Kidney epithelial cell (primary cell): ENCODE measurements at places on chromosomes 3 and 15. TPM values are rescaled to one million over a fixed set of nuclear protein-coding genes. Genes with fewer than 3 reads are reported as not detected.

GRCh38 chr3:149197669-149198068, 24.0 kb downstream of the CP start:
- DNase-seq, result no peak

GRCh38 chr15:75107908-75108838, 84.8 kb downstream of the PPCDC start:
- DNase-seq, result peak; percentile 88

- DNase-seq, result no peak
Measured at GRCh38 chr3:150170852-150171520, 200.3 kb upstream of the PFN2 start.

GRCh38 chr15:100856867-100857266, 22.8 kb upstream of the ALDH1A3 start:
- DNase-seq, result no peak

- peak; percentile 64 for DNase-seq
Measured at GRCh38 chr3:58271901-58272501, 34.0 kb upstream of the RPP14 start.

- DNase-seq, result no peak
Measured at GRCh38 chr3:145383416-145383815, 777.6 kb downstream of the PLOD2 start.

DNA sequence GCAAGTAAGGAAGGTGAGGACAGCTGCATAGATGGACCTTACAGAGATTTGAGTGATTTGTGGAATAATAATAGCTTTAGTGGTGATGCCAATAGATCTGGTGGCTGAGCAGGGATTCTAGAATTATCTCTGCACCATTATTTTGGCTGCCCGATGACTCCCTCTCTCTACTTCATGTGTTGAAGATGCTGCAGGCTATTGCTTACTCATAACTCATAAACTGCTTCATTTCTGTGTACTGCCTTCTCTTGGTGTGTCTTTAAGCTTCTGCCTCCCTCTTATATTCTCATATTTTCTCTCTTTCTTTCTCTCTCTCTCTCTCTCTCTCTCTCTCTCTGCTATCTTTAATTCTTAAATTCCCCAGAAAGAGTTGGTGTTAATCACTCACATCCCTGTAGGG, 256.0 kb upstream of the TRIM42 start:
- DNase-seq, result no peak

CCDC33 gene
- 0.25 TPM in 1 of 2 replicates, not detected in the other for total RNA-seq

DNA sequence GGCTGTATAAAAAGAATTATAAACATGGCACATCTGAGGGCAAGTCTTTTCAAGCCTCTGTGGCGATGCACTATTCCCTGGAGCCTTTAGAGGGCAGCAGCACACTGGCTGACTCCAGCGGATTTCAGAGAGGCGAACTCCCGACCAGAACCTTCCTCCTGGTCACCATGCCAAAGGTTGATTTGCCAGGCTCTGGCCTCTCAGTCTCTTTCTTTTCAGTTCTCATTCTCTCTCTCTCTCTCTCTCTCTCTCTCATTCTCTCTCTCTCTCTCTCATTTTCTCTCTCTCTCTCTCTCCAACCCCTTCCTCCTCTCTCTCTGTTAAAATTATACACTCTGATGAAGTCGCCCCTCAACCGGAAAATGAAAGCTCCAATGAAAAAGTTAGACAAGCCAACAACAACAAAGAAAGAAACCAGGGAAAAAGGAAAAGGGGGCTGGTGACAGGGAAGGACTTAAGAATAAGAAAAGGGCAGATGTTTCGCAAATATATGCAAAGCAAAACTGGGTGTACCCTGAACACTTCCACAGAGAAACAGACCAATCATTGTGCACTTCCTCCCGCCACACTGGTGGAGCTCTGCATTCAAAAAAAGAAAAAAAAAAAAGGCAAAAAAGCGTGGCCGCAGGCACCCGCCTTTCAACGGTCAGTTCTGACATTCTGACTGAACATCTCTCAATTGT, 90.2 kb downstream of the TIGIT start:
- no peak for DNase-seq

GRCh38 chr3:84128024-84128423, 830.8 kb upstream of the CADM2 start:
- no peak for DNase-seq

IMP3 gene
- 95.9 and 97.7 TPM in 2 replicates for total RNA-seq

DNA sequence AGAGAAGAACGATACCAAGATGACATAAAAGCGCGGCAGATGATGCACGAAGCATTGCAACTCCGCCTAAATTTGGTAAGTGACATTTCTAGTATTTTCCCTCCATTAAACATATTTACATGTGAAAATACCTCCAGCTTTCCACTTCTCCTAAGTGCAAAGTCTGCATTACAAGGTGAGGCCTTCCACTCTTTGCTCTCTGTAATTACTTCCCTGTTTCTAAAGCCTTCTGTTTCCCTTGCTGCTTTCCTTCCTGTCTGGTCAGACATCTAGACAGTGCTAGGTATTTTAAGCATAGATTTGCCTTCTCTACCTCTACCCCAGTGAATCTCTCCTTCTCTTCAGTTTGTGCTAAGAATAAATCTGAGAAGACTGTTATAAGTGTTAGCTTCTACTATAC, 1.9 kb downstream of the P2RY12 start:
- DNase-seq, result no peak

DNA sequence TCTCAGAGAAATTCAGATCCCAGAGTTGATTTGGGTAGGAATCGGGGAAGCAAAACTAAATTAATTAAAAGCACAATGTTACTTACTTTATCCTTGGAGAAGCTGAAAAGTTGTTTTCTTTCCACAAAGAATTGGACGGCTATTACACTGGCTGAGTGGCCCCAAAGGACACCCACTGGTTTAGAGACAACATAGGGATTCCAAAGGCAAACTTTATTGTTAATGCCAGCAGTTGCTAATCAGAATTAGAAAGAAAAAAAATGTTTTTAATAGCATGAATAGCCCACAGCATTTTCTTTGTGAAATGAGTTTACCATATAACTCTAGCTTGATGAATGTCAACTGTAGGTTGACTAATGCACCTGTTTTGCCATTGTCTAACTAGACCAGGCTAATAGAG, 51.7 kb downstream of the WDR49 start:
- no peak for DNase-seq

GRCh38 chr3:9500108-9501050, 53.2 kb downstream of the LHFPL4 start:
- peak; percentile 14 for DNase-seq

CLRN1 gene
- total RNA-seq, result not detected in 2 replicates

DNA sequence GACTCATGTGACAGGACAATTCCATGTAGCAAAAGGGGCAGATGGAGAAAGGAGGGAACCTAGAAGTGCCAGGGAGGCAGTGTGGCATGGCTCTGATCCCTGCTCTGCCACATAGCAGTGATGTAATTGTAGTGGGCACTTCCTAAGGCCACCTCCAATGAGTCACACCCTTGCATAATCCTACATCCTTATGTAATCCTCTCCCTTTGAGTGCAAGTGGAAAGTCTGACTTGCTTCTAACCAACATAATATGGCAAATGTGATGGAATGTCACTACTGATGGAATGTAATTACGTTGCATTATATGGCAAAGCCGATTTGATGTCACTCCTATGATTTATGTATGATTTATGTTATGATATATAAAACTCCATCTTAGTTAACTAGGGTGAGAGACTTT, 72.9 kb upstream of the ATP2C1 start:
- peak; percentile 79 for DNase-seq

- DNase-seq, result no peak
Measured at GRCh38 chr15:68040144-68040543, 14.0 kb upstream of the PIAS1 start.

DNA sequence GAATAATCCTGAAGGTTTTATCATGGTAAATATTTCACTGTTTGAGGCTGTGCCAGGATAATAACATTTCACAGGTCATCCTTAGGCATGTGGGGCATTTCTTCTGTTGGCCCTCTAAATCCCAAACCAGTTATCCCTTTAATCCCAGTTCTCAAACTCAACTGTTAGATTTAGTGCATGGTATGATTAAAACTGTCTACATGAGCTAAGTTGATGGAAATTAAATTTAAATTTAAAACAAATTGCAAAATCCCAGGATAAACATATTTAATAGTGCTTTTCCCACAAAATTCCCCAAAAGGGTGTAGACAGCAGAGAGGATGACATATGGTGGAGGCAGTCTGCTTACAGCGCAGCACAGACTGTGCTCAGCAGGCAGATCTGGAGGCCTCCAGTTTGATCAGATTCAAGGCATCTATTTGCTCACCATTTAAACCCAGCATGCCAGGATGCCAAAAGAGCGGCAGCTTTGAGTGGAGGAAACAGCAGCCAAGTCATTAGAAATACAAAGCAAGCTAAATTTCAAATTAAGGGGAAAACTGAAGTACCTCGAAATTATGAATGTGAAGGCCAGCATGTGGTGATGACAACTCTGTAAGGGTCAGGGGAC, 325.8 kb downstream of the KCNH8 start:
- no peak for DNase-seq

GRCh38 chr15:59835776-59836175, 146.7 kb upstream of the BNIP2 start:
- no peak for DNase-seq

PPARG gene
- total RNA-seq, result 14.7 and 16.3 TPM in 2 replicates

DNA sequence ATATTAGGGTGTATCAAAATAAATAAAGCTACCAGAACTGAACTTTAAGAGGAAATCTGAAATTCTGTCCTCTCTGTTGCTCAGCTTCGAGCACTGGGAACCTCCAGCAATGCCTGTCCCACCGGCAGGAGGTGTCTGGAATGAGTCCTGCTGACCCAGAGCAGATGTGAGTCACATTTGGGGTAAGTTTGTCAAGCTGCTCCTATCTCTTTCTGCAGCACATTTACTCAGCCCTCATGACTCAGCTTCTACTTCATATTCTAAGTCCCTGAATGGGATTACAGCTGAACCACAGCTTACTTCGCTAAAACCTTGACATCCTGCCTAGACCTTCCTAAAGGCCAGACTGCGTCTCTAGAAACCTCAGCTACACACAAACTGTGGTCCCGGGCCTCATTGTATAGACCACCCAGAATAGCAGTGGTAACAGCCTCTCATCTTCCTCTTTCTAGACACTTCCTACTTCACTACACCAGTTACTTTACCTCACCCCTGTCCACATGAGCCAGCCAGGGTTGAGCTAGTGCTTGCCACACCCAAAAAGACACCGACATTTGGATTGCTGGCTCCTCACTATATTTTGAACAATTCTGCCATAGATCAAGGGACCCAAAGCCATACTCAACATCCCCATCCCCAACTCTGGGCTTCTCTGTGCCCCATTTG, 109.6 kb upstream of the TMCO5A start:
- DNase-seq, result peak; percentile 87

DNA sequence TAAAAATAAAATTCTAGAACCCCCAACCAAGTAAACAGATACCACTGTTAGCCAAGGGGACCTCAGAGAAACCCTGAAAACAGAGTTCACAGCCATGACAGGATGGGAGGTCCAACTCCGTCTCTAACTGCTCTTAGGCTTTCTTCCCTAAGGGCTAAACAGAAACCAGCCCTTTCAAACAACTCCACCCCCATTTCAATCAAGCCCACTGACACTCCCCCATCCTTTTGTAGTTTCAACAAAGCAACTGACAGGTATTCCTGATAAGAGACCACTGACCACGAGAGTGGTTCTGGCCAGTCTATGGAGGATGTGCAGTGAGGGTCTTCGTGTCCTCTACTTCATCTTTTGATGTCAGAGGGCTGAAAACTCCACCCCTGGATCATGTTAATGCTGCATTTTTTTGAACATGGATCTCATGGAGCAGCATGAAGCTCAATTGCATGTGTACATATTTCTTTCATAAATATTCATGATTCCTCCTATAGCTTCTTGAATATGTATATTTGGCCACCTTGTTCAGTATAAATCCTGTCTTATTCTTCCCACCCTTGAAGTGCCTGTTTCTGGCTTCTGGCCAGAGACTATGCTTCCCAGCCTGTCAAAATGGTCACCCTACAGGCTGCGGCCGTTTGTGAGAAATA, 222.6 kb downstream of the OSBPL10 start:
- no peak for DNase-seq

DNA sequence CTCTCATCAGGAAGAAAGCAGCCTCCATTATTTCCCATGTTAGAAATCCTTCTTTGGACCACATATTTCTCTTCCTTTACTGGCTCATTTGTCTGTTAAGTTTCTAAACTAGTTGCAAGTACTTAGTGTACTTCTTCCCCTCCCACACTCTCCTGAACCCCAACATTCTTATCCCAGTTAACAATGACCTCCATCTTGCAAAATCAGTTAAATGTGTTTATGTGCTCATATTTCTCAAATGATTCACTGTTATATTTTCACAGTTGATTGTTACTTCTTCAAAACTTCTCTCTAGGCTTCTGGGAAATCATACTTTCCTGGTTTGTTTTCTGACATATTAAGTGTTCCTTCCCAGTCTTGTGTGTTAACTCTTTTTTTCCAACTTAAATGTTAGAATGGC, 856.9 kb downstream of the EPHA3 start:
- DNase-seq, result no peak

DNA sequence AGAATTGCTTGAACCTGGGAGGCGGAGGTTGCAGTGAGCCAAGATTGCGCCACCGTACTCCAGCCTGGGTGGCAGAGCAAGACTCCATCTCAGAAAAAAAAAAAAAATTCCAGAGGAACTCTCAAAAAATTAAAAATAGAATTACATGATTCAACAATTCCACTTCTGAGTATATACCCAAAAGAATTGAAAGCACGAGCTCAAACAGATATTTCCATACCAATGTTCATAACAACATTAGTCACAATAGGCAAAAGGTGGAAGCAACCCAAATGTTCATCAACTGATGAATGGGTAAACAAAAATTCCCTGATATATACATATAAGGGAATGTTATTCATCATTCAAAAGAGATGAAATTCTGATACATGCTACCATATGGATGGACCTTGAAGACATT, 16.9 kb upstream of the MORF4L1 start:
- DNase-seq, result no peak

OR5K2 gene
- not detected in 2 replicates for total RNA-seq

ATP2B2 gene
- total RNA-seq, result not detected in 2 replicates

CHRFAM7A gene
- 1.1 and 8.5 TPM in 2 replicates for total RNA-seq

- no peak for DNase-seq
Measured at GRCh38 chr3:113270068-113270467, 58.7 kb downstream of the BOC start.

KLHL6 gene
- not detected in 2 replicates for total RNA-seq

DNA sequence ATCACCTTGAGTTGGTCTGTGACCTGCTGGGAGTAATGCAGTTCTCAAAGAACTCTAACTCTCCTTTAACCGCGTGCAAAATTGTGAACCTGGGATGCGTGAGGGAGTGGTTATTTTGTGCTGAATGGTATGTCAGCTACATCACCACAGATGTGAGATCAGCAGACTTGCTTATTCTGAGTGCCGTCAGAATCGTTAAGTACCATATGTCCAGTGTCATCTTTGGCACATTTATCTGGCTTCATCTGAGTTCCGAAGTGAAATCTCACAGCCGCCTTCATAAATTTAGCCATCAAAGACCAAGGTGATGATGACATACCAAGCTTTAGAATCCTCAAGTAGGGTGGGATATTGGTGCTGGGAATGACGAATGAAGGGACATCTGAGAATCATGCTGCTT, 347.2 kb upstream of the TPRG1 start:
- DNase-seq, result no peak

RTP4 gene
- 1.2 and 1.5 TPM in 2 replicates for total RNA-seq

- no peak for DNase-seq
Measured at GRCh38 chr3:117928836-117929235, 1105.8 kb downstream of the IGSF11 start.
